Activated T-helper 1 cell treated with Interleukin-2 at 50 U/mL for 16 hours (primary cell): ENCODE measurements at places on chromosomes 16 and 17.

GRCh38 chr17:7136266-7136877, 21.8 kb upstream of the ASGR2 start:
- peak; percentile 59 for DNase-seq

DNA sequence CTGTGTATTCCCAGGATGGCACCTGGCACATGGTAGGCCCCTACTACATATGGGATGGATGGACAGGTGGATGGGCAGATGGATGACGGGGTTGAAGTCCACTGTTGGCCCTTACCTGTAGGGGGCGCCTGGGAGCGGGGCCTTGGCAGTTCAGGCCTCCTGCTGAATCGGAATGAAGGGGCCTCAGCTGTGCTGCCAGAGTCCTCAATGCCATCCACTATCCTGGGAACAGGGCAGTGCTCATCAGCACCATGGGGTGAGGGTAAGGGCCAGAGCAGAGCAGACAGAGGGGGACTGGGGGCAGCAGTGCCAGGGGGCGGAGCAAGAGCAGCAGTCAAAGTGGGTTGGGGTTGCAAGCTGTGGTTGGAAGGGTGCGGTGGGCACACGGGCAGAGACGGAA, 8.3 kb upstream of the RAB5C start:
- DNase-seq: no peak

GRCh38 chr16:55249361-55249760, 74.6 kb upstream of the IRX6 start:
- DNase-seq: no peak

GRCh38 chr17:75590314-75590761, 2.7 kb downstream of the MYO15B start:
- DNase-seq: no peak

GRCh38 chr17:47470836-47471235, 60.1 kb upstream of the NPEPPS start:
- no peak for DNase-seq

DNA sequence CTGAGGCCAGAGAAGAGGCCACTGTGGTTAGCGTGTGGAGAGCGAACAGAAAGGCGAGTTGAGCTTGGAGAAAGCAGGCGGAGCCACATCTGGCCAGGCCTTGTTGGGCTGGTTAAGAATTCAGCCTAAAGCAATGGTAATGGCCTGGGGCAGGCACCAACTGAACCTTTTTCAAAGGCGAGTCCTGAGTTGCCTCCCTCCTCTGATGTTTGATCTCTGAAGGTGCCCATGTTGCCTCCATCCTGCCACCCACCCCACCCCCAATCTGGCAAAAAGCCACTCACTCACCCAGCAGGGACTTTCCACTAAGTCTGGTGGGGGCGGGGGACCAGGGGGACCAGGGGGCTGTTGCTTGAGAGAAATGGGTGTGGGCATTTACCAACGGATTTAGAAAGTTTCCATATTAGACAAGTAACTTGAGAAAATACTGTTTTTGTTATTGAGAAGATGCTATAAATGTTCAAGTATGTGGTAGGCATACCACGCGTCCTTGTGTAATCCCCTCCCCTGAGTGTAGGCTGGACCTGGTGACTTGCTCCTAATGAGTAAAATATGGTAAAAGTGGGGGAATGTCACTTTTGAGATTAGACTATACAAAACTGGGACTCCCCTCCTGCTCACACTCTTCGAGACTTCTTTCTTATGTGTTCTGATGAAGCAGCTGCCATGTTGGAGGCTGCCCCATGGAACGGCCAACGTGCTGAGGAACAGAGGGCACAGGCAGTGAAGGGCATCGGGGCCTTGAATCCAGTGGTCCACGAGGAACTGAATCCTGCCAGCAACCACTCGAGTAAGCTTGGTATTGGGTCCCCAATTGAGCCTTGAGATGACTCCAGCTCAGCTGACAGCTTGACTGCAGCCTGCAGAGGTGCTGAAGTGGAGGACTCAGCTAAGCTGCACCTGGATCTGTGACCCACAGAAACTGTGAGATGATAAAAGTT, 29.9 kb upstream of the TNS4 start:
- no peak for DNase-seq

GRCh38 chr16:54930005-54930868, at the start of gene IRX5:
TSS of gene IRX5 (plus strand) at chr16:54930865. CDS start at chr16:54931199, 334 bp downstream.
- DNase-seq: no peak

GRCh38 chr16:26733710-26734109, 333.0 kb upstream of the C16orf82 start:
- no peak for DNase-seq

GRCh38 chr16:72588551-72588950, 416.6 kb upstream of the PMFBP1 start:
- DNase-seq: no peak

DNA sequence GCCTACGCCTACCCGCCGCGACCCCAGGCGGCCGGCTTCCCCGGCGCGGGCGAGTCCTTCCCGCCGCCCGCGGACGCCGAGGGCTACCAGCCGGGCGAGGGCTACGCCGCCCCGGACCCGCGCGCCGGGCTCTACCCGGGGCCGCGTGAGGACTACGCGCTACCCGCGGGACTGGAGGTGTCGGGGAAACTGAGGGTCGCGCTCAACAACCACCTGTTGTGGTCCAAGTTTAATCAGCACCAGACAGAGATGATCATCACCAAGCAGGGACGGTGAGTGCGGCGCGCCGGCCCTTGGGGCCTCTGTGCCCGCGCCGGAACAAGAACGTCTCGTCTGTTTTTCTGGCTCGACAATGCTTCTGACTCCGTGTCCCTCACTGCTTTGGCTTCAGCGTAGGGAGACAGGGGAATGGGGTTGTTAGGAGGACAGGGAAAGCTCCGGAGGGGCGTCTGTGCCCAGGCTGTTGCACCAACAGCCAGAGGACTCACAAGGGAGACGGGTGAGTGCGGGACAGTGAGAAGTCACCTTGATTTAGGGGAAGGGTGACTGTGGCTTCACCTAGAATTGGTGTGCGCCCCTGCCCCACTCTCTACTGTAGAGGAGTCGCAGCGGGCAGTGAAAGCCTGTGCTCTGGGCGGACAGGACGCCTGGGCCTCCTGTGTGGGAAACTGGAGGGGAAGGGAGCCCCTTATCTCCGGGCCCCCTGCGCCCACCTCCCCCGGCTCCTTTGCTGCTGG, 806 bp downstream of the TBX21 start:
- no peak for DNase-seq

DNA sequence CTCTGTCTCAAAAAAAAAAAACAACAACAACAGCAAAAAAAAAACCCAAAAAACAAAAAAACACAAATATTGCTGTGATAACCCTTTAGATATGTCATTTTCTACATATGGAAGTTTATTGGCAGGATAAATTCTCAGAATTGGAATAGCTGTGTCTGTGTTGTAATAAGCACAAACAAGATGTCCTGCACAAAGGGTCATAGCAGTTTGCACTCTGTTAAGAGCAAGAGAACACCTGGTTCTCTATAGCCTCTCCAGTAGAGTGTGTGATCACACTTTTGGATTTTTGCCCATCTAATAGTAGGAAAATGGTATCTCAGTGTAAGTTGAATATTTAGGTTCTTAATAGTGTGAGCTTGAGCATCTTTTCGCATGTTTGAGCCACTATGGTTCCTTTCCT, 60.4 kb downstream of the USP43 start:
- DNase-seq: no peak

- no peak for DNase-seq
Measured at GRCh38 chr17:46191322-46192188, 1.7 kb downstream of the KANSL1 start.

DNA sequence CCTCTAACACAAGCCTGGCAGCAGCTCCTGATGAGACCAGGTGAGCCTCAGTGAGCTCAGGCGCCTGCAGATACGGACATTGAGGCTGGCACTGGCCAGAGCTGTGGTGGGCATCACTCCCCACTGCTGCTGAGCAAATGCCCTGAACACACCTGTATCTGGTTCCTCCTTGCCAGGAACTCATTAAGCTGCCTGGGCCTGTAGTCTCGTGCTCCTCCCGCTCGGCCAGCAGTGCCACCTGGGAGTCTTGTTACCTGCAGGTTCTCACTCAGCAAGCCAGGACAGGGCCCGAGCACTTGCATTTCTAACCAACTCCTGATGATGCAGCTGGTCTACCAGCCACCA, 13.3 kb downstream of the EIF4A3 start:
- DNase-seq: no peak

DNA sequence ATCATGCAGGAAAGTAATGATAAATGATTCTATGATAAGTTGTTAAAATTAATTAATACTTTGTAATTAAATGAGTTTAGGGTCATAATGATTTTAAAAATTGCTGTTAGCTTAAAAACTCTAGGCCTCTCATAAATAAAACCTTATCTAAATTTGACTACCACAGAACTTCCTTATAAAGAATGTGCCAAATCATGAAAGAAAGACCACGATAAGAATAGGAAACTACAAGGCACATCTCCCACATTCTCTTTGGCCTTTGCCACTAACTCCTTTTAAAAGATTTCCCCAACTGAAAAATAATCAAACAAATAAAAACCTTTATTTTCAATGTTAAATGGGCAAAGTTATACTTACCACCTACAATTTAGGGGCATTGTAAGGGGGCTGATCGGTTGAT, 164.6 kb upstream of the C17orf78 start:
- no peak for DNase-seq

GRCh38 chr16:80803339-80804055, 901 bp downstream of the CDYL2 start:
- DNase-seq: peak; percentile 30

DNA sequence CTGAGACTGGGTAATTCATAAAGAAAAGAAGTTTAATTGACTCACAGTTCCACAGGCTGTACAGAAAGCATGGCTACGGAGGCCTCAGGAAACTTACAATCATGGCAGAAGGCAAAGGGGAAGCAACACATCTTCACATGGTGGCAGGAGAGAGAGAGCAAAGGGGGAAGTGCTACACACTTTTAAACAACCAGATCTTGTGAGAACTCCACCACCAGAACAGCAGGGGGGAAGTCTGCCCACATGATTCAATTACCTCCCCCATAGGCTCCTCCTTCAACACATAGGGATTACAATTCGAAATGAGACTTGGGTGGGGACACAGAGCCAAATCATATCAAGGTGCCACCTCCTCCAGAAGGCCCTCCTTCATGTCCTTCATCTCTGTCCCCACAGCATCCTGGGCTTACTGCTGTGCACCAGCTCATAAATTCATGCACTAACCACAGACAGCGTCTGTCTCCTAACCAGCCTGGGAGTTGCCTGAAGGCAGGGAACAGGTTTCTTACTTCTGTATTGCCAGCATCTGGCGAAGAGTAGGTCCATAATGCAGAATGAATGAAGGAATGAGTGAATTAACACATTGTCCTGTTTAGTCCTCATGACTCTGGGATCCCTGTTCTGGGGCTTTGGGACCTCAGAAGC, 74.4 kb downstream of the WSB1 start:
- no peak for DNase-seq

GRCh38 chr16:84042879-84043485, 387 bp upstream of the SLC38A8 start:
- no peak for DNase-seq

DNA sequence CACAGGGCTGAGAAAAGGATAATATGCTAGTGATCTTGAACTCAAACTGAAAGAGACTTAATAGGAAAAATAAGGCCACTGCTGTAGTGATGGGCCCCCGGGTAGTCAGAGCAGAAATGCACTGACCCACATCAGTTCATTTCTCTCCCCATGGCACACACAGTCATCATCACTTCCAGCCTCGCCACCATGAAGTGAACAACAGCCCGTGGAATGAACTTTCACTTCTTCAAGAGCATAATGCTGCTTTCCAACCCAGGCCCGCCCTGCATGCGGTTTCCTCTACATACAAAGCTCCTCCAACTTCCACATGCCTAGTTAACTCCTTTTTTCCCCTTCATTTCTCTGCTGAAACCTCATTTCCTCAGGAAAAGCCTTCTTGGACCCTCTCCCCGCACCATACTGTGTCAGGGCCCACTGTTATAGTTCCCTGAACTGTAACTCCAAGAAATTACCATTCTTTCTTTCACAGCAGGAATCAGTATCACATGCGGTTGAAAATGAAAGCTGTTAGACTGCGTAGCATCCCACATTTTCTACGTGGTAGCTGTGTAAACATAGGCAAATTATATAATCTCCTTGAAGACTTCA, 65.8 kb upstream of the SMIM36 start:
- DNase-seq: no peak

DNA sequence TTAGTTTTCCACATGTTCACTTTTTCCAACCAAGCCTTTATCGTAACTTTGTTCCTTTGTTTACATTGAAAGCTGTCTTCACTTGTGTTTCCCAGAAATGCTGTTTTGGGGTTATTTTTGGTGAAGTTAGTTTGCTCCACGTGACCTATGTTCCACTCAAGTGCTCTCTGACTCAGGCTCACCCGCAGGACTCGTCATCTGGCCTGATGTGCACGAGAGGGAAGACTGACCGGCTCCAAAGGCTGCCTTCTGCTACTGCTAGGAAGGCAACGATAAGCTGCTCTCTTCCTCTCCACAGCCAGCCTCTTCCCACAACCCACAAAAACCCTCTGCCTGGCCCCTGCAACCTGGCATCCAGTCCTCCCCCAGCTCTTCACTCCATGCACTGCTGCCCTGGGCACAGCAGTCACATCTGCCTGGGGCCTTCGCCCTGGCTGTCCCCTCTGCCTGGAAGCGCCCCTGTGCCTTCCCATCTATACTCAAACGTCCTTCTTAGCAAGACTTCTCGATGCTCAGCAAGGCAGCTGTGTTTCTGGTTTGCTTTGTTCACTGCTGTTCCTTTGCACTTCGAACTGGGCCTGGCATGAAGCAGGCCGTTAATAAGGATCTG, 28.0 kb downstream of the ZCCHC14 start:
- DNase-seq: no peak

DNA sequence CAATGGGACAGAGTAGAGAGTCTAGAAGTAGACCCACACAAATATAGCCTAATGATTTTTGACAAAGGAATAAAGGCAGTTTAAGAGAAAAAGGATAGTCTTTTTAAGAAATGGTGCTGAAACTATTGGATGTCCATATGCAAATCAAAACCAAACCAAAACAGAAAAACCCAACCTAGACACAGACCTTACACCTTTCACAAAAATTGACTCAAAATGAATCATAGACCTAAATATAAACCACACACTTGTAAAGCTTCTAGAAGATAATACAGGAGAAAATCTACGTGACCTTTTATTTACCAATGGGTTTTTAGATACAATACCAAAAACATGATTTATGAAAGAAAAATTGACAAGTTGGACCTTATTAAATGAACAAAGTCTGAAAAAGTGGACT, 66.4 kb upstream of the MPHOSPH6 start:
- no peak for DNase-seq

- peak; percentile 41 for DNase-seq
Measured at GRCh38 chr16:58025351-58026138, at the start of gene MMP15. TSS of gene MMP15 (plus strand) at chr16:58025754. CDS start at chr16:58026351, 597 bp downstream.
